ENCODE measurements at places on chromosomes 12 and 14. TPM values are rescaled to one million over a fixed set of nuclear protein-coding genes. Genes with fewer than 3 reads are reported as not detected.

Gene VSX2
- not detected for total RNA-seq

- H3K4me3 ChIP-seq: no peak overlapping the region
- no peaks in the 10 kb centered on the region for H3K36me3 ChIP-seq
- no peaks in the 10 kb centered on the region for H3K27me3 ChIP-seq
- DNase-seq: no peak
Observed at GRCh38 chr14:85565862-85566296, 35.9 kb downstream of the FLRT2 start.

- H3K27me3 ChIP-seq: no peaks in the 10 kb centered on the region
- H3K4me1 ChIP-seq: peaks cover 61% of the 10 kb centered on the region
- H3K36me3 ChIP-seq: peaks cover 37% of the 10 kb centered on the region
- no peak for DNase-seq
Observed at GRCh38 chr12:8037947-8038346, 5.4 kb downstream of the FOXJ2 start.

GRCh38 chr12:132451172-132451835 is 38.6 kb upstream of the FBRSL1 start:
- H3K36me3 ChIP-seq: no peaks in the 10 kb centered on the region
- H3K4me3 ChIP-seq: no peak overlapping the region
- no peak for DNase-seq
- no peak overlapping the region for H3K27ac ChIP-seq
- peaks cover 56% of the 10 kb centered on the region for H3K4me1 ChIP-seq

Gene BDKRB1
- not detected for total RNA-seq

Gene GPRC5A
- total RNA-seq: not detected

DNA sequence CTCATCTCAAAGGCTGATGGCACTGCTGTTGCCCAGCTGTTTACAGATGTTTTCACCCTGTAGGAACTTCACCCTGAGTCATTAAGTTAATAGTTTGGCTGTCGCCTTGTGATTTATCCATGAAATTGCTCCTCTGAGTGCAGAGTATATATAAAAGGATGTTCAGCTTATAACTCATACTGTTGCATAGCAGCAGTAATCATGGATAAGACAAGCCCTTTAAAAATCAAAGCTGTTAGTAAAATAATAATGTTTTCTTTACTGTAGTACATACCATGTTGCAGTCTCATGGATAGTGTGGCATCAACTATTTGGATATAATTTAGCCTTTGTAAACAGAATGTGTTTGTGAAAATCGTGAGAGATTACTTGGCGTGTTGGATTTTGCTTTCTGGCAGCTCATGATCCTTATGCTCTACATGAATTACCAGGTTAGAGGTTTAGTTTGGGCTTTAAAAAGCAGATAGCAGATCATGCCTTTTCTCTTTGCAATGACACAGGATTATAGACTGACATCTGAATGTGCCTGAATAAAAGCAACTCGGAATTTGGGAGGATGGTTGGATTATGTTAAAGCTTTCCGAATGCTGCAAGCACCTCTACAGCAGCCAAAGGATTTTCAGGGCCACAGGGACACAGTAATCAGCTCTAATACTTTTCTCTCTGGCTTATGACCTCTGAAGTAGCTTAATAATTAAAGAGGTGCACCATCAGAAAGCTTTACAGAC is 279.7 kb upstream of the ATP2B1 start:
- H3K36me3 ChIP-seq: no peaks in the 10 kb centered on the region
- no peak overlapping the region for H3K27ac ChIP-seq
- H3K4me1 ChIP-seq: no peaks in the 10 kb centered on the region
- no peaks in the 10 kb centered on the region for H3K27me3 ChIP-seq
